Activated naive CD4-positive, alpha-beta T cell (primary cell): ENCODE measurements at places on chromosomes 4 and X.

- no peak for DNase-seq
Measured at GRCh38 chr4:39706741-39707511, 9.0 kb downstream of the UBE2K start.

DNA sequence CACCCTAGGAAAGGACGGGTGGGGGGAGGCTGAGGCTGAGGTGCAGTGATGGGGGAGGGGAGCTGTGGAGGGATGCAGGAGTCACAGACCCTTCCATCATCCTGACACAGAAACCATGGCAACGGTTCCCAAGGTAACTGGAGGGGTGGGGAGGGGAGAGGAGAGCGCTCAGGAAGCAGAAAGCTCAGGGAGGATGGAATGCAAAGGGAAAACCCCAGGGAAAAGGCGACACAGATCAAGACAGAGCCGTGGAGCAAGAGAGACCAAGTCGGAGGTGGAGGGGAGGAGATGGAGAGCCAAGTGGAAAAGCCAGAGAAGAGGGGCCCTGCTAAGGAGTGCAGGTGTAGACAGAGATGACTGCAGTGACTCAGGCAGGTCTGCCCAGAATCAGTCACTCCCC lies 14.5 kb downstream of the L1CAM start:
- no peak for DNase-seq

DNA sequence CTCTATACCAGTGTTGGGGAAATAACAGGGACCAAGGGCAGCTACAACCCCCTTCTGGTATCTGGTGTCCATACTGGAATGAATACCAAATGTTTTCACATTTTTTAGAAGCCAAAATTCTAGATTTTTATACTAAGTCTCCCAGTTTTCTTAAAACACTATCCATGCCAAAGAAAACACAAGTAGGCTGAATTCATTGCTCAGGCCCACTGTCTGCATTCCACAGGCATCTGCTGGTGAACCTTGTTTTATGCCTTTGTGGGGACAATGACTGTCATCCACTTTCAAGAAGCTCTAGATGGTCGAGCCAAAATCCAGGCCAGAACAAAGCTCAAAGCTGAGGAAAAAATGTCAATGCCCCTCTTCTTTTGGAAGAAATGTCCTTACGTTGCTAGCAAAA lies 213.4 kb upstream of the RASGEF1B start:
- no peak for DNase-seq

- no peak for DNase-seq
Measured at GRCh38 chrX:53746718-53747117, 60.2 kb upstream of the HUWE1 start.

DNA sequence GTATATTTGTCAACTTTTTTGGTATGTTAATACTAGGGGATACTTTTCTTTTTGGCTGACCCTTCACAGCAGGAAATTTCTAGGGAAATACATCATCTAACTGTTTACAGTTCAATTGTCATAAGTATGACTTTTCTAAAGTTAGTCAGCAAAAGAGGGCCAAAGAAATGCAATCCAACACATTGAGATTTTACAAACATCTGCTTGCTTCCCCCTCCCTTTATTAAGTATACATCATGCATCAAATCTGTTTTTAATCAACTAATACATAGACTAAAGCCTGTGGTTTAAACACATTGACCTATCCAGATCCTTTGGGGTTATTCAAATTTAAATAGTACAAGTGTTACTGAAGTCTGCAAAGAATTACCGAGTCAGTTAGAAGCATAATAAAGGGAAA lies 93.9 kb downstream of the MID1 start:
- no peak for DNase-seq

- no peak for DNase-seq
Measured at GRCh38 chr4:121958777-121959176, 6.9 kb upstream of the TRPC3 start.

- no peak for DNase-seq
Measured at GRCh38 chr4:157447195-157447594, 226.7 kb downstream of the GRIA2 start.

GRCh38 chrX:21398426-21398825 lies 24.2 kb downstream of the CNKSR2 start:
- no peak for DNase-seq

DNA sequence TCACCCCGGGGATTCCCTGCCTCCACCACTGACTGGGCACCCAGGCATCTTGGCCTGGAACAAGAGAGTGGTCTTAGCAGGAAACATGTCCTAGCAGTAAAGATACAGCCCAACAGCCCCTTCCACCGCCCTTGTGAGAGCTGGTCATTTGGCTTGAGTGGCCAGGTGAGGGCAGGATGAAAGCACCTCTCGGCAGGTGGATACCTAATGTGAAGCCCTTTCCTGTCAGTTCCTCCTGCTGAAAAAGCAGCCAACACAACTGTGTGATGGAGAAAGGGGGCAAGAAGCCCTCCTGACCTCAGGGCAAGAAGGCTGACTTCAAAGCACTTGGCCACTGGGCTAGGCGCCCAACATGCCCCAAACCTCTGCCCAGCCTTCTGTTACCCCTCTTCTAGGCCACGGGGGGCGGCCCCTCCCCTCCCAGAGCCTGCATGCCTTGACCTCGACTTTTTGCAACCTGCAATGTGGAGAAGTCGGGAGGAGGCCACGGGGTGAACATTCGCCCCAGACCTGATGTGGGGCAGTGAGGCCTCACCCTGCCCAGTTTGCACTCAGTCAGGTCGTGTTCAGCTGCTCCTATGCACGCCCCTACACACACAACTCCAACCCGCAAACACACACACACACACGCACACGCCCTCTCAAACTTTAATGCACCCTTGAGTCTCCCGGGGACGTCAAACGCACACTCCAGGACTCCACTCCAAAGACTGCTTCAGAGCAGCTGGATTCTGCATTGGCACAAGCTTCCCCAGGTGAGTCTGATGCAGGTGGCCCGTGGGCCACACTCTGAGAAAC lies 1.1 kb downstream of the LGI2 start:
- no peak for DNase-seq
